Gastroesophageal sphincter (tissue), 4 donors: ENCODE measurements at places on chromosomes 7 and 10.

GRCh38 chr7:27345164-27345887, 102.7 kb downstream of the EVX1 start:
- no peak for ATAC-seq

- no peak for ATAC-seq
Measured at GRCh38 chr7:102721-103120, 89.7 kb upstream of the FAM20C start.

- no peak for ATAC-seq
Measured at GRCh38 chr10:76334255-76334654, 902.8 kb downstream of the LRMDA start.

DNA sequence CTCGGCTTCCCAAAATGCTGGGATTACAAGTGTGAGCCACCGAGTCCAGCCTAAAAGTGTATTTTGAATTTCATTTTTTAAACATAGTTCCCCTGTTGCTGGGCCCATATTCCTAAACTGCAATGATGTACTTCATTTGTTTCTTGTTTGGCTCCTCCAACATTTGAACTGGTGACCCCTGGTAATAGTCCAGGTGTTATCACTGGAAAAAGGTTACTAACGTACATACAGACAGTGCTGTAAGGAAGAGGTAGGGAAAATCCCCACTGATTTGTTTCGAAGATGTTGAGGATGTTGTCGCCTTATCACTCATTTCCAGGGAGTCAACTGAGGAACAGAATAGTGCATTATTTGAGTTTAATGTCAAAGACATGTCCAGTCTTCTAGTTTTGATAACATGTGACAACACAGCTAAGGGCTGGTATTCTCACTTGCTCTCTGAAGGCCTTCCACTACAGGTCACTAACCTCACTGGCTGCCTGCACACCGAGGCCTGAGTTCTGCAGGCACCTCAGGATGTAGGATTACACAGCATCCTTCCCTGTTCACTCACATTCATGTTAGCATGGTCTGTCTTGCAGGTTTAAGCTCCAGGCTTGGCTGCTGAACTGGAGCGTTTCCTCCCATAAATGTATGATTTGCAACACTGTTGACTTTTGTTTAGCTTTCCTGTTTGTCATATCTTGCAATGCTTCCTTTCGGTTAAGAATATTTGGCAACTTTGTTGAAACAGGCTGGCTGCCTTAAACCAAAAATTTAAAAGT, 362.8 kb downstream of the INHBA start:
- no peak for ATAC-seq

DNA sequence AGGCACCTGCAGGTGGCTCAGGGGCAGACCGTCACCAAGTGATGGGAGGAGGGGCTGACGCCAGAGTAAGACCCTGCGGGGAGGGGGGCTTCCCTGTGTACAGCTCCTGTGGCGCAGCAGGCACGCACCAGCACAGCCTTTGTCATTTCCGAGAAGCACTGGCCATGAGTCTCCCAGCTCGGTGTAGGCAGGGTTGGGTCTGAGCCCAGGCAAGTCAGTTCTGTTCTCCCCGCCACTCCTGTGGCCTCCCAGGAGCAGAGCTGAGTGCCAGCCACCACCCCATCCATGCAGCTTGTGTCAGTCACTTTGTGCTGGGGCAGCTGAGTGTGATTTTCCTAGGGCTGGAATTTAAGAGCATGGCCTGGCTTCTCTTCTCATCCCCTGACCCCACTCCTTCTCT, 13.2 kb downstream of the CPSF4 start:
- no peak for ATAC-seq
